Kidney tubule cell (primary cell): ENCODE measurements at places on chromosomes 16 and 17.

GRCh38 chr17:82816358-82816757 is 23.5 kb downstream of the ZNF750 start:
- no peak for DNase-seq

GRCh38 chr16:78562650-78563049 is 463.2 kb downstream of the WWOX start:
- no peak for DNase-seq

GRCh38 chr16:64540434-64540833 is 581.4 kb downstream of the CDH11 start:
- peak; percentile 60 for DNase-seq

GRCh38 chr17:40019140-40019991 is 4.1 kb downstream of the CSF3 start:
- no peak for DNase-seq

DNA sequence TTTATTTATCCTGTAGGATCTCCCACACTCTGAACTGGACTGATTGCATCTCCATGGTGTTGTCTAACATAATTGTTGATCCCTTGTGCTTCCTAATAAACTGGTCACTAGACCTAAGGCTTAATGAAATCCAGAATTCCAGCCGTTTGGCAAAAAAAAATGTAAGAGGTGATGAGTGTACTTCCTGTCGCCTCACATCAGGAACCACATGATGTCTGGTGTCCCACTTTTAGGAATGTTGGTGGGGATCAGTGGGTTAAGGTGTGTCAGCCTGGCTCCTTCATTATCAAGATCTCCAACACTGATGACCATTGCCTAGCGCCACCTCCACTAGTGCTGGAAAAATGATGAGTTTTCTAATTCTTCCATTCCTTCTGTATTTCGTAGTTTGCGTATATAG is 18.6 kb upstream of the LONP2 start:
- peak; percentile 22 for DNase-seq

DNA sequence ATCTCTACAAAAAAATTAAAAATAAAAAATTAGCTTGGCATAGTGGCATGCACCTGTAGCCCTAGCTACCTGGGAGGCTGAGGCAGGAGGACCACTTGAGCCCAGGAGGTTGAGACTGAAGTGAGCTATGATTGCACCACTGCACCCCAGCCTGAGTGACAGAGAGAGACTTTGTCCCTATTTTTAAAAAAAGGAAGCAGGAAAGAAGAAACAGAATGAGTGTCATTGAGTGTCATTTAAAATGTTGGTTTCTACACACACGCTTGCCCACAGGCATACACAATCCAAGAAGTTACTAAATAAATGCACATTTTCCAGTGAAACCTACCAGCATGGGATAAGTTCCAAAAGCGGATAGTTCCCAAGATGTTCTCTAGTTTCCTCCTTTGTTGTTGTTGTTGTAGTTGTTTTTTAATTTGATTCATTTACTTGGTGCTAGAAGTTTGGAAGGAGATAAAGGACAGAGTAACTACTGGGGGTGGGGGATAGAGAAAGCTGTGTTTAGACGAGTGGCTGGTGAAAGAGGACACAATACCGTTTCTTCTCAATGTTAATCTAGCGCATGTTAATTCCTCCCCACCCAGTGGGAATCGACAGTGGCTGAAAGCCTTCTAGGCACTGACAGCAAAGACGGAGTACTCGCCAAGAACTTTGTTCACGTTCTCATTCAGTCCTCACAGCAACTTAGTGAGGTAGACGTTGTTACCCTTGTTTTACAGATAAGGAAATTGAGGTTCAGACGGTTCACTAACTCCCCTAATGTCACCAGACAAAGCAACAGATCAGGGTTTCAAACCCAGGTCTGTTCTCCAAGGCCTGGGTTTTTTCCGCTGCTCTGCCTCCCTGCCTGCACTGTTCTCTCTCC is 17.3 kb downstream of the MRPS23 start:
- no peak for DNase-seq

GRCh38 chr16:24838554-24839266 is 7.1 kb upstream of the SLC5A11 start:
- peak; percentile 79 for DNase-seq

- no peak for DNase-seq
Observed at GRCh38 chr17:76239538-76240274, 587 bp downstream of the RNF157 start.

DNA sequence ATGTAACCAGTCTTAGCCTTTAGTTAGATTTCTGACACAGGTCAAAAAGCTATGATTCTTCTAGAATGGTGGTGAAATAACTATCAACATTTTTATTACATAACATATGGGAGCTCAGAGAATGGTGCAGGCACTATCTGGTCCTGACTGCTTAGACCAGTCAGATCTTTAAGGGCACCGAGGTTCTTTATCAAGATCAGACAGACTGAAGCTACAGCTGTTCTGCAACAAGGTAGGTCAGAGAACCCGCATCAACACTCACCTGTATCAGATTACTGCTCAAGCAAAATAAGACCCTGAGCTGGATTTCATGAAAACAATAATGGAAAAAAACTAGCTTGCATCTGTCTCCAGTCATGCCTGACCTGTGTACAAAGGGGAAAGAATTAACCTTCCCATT is 160.4 kb downstream of the KCNJ2 start:
- DNase-seq = no peak
